ENCODE measurements at places on chromosomes 1 and 21.

DNA sequence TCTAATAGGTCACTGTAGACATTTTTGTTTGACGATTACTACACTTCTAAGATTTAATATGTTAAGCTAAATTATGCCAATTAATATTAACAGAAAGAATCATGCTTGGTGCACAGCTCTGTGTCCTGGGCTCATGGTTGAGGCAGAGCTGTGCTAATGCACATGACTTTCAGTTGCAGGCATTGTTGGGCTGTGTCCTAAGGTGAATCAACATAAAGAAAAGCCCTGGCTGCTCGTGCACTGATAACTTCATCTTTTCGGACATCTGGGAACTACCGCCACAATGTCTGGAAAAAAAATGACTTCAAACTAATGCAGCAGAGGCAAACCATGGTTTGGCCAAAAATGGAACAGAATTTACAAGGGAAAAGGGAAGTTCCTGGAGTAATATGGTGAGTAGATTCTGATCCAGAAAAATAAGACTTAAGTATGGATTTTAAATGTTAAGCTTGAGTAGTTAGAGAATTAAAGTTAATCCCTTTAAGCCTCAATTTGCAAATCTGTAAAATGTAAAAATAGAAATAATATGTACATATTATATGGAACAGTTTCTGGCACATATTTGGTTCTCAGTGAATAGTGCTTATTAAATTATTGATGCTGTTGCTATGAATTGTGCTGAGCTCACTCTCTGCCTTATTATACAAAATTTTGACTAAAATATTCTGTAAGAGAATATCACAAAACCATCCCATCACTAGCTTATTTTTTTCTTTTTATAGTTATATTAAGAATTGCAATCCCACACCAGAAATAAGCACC, 186.1 kb downstream of the BRINP2 start:
- no peak for DNase-seq

GRCh38 chr1:193951984-193952383, 765.6 kb upstream of the B3GALT2 start:
- DNase-seq = no peak

- DNase-seq = no peak
Observed at GRCh38 chr21:35231090-35231489, 182.0 kb upstream of the RUNX1 start.

GRCh38 chr1:43464681-43465504, 11.2 kb upstream of the HYI start:
- DNase-seq = no peak

DNA sequence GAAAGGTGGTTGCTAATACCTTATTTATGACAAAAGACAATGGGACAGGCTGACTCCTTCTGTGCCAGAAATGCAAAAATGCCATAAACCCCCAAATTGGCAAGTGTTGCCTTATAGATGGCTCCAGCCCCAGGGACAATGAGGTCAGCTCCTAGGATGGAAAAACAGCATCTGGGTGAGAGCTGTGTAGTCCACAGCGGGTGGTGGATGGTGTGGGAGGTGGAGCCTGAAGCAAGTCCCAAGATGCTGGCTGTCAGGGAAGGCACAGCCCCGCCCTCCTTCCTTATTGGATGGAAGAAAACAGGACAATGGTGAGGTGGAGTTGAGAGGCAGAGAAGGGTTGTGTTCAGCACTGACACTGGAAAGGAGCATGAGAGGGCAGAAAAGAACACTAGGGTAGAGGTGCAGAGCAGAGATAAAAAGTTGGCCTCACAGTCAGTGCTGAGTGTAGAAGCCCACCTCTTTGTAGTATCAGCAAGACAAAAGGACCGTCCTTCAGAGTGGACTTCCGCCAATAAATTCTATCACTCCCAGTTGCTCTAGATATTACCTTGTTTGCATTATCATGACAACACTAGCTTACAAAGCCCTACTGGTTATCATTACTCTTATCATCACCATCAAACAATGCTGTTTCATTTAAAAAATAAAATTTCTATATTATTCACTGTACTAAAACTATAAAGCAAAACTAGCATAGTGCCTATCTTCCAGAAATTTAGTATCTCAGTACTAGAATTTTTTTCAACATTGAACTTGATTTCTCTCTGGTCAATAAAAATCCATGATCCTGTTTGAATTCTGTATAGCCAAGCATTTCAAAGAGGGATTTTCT, 3.7 kb upstream of the SDE2 start:
- DNase-seq = no peak

GRCh38 chr1:955474-955873, 3.6 kb downstream of the NOC2L start:
- no peak for DNase-seq

DNA sequence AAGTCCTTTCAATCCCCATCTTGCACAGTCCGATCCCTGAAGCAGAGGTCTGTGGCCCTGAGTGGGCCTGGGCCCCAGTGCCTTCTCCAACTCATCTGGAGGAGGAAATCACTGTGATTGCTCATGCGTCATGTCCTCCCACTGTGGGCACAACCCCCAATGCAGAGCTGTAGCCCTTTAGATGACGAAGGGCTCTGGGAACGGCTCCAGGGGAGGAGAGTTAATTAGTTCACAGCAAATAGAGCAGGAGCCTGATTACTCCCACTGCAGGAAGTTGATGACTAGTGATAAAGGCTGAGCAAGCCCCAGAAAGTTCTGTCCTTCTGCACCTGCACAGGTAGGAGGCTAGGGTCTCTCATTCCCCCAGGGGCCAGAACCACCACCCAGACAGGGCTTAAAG, 111.5 kb downstream of the CCDC185 start:
- no peak for DNase-seq

All from memory B cell (primary cell).